WTC11 (cell line): ENCODE measurements at places on chromosomes 6 and 20. TPM values are rescaled to one million over a fixed set of nuclear protein-coding genes. Genes with fewer than 3 reads are reported as not detected.

SLC22A16 gene
- 0.34 TPM in 1 of 3 replicates, not detected in the others for total RNA-seq

MEP1A gene
- 0.09 TPM in 1 of 3 replicates, not detected in the others for total RNA-seq

SNAI1 gene
- total RNA-seq: 7.0 to 8.7 TPM (median 7.9 TPM) in 3 replicates

PLTP gene
- 109 to 135 TPM (median 133 TPM) in 3 replicates for total RNA-seq

SSTR4 gene
- total RNA-seq: not detected in 3 replicates

CALHM4 gene
- total RNA-seq: not detected in 3 replicates

- no peak for DNase-seq
These were observed 85.7 kb upstream of the TAB2 start for GRCh38 chr6:149231778-149232177.

DNA sequence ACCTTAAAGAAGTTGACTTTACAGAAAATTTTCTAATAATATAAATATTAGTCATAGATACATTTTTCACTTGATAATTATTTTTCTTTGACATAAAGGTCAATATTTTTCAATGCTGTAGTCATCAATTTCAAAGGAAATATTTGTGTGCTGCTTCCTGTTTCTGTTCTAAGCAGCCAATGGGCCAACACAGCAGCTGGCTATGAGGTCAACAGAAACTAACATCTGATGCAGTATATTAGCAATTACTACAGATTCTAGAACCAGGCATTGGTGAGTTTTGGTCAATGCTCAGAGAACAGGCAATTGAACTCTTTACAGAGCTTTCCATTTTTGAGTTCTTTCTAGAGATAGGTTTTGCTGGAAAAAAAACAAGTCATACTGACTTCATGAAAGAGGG lies 669.6 kb upstream of the NRSN1 start:
- no peak for DNase-seq

DNA sequence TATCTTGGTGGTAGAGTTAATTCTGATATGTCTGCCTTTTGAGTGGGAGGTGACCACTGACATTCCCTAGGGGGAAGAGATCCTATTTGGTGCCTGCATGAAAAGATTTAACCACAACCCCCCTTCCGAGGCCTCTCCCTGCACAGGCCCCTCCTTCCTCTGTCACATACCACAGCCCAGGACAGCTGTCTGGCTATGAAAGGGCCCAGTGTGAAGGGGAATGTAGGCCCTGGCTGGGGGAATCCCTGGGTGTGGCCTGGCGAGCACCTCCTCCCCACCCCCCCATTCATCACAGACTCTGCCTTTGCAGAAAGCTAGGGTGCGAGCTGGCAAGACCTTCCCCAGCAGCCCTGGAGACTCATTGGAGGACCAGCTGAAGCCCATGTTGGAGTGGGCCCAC lies 27.4 kb upstream of the MAPRE1 start:
- DNase-seq: no peak

DNA sequence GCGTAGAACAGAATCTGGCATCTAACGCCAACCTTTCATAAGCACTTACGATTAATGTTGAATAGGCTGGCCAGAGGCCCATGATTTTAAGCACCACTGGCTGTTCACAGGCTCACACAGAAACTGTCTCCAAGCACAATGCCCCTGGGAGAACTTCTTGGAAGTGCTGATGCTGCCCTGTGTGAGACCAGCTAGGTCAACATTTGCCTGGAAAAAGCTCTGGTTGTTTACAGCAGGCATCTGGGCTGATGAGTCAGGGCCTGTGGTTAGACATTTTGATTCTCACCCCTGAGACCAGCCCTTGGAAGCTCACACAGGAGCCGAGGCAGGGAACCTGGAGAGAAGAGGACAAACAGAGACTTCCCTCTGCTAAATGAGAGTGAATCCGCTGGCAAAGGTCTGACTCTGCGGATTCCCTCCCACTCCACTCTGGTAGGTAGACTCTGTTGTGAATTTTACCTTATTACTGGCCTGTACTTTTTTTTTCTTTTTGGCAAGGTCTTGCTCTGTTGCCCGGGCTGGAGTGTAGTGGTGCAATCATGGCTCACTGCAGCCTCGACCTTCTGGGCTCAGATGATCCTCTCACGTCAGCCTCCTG lies 6.8 kb upstream of the SULF2 start:
- DNase-seq: no peak

GRCh38 chr6:71012866-71013469 lies 56.1 kb upstream of the B3GAT2 start:
- DNase-seq: no peak

DNA sequence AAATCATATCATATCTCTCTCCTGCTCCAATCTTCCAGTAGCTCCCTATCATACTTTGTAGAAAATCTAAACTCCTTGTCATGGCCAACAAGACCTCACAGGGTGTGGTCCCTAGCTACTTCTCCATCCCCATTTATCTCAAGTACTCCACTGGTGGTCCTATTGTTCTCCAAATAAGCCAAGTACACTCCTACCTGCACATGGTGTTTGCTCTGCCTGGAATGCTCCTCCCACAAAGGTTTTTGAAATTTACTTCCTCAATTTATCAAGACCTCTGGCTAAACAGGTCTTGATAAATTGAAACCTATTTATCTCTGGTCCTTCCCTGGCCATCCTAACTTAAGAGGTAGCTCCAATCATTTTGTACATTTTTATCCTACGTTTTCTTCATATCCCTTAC lies 12.1 kb downstream of the TMX4 start:
- no peak for DNase-seq

GRCh38 chr6:63685446-63686379 lies 50.1 kb downstream of the PHF3 start:
- no peak for DNase-seq

DNA sequence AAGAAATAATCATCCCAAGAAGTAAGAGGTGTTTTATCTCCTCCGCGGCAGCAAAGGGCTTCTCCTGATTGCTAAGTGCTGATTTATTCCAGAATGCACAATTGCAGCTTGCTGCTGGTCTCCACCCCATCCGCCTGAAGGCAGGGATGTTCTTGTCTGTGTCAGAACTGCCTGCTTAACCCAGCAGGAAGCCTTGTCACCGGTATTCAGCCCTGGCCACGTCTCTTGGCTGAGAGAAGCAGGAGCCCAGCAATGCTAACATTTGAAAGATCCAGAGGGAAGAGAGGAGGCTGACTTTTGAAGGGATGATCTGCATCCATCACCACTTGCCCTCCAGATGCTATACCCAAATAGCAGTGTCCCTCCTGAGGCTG lies 4.2 kb downstream of the SCML4 start:
- DNase-seq: peak; percentile 35

DNA sequence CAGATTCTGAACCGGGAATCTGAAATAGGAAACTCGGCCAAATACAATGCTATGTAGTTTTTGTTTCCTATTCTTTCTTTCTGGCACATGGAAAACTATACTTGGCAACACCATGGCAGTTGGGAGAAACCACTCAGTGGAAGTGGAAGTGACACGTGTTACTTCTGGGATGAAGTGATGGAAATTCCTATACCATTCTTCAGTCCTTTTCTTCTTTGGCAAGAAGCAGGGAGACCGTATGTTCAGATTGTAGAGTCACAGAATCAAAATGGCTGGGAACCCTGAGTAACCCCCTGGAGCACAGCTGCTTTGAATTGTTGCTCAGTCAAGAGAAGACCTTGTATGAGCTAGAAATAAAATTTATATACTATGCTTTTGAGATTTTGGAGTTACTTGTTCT lies 18.8 kb upstream of the TINAG start:
- no peak for DNase-seq

DNA sequence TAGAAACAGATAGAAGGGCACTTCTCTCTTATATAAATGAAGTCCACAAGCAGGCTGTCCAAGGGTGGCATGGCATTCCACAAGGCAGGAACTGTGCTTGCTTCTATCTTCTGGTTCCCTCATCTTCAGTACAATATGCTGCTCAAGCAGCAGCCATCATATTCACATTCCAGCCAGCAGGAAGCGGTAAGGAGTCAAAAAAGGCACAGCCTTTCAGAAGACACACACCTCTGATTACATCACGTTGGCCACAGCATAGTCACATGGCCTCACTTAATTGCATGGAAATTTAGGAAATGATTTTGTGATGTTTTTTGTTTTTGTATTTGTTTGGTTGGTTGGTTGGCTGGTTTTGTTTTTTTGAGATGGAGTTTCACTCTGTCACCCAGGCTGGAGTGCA lies 19.0 kb downstream of the REM1 start:
- peak; percentile 68 for DNase-seq

GRCh38 chr6:40909811-40910210 lies 129.2 kb downstream of the UNC5CL start:
- DNase-seq: no peak

- DNase-seq: no peak
These were observed 11.1 kb upstream of the LSM14B start for GRCh38 chr20:62111148-62111547.

- peak; percentile 94 for DNase-seq
These were observed 69.0 kb downstream of the MOCS1 start for GRCh38 chr6:39865011-39865888.

GRCh38 chr6:77987035-77987384 lies 334.2 kb downstream of the MEI4 start:
- no peak for DNase-seq

- no peak for DNase-seq
These were observed 6.1 kb downstream of the CST5 start for GRCh38 chr20:23873370-23874015.

GRCh38 chr6:75147512-75147911 lies 58.3 kb downstream of the COL12A1 start:
- no peak for DNase-seq

DNA sequence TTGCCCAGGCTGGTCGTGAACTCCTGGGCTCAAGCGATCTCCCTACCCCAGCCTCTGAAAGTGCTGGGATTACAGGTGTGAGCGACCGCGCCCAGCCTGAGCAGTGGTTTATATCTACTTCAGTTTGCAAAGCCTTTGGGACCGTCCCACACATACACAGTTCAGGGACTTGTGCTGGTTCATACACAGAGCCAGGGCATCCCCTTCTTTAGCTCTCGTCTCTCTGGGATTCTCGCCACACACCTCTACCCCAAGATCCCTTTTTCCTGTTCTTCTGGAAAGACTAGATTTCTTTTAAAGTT lies 12.5 kb downstream of the CAP2 start:
- DNase-seq: no peak

DNA sequence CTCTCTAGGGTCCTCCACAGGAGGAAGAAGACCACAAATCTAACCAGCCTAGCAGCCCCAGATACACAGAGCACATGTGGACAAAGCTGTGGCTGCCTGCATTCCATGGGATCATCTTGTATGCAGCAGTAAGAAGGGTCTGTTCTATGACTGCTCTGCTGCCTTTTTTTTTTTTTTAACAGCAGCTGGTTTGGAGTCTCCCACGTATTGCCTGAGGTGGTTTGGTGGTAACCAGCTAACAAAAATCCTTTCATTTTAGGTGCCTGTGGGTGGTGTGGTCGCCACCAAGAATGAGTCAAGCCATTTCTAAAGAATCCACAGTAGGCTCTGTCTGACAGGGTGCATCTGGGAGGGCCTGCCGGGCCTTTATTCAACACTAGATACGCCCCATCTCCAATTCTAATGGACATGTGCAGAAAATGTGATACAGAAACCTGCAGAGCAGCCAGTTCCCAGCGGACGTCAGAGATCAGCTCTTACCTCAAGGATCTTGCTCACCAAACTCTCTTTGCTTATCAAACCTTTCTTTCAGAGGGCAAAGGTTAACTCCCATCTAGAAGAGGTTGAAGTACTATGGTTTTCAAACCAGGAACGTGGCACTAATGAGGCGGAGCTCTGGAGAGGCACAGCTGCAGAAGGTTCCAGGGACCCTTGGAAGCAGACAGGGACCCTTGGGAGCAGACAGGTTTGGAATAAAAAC lies 32.0 kb downstream of the GNAS-AS1 start:
- no peak for DNase-seq

DNA sequence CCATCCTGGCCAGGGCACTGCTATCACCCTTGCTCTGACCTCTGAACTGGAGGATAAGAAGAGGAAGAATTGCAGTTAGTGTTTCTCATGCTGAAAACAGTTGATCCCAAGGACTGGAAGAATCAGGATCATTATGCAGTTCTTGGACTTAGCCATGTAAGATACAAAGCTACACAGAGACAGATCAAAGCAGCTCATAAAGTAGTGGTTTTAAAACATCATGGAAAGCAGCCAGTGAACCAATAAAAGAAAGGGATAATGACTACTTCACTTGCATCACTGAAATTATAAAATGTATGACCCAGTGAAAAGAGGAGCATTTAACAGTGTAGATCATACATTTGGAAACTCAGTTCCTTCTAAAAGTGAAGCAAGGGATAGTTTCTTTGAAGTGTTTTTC lies 47.7 kb downstream of the DNAH8 start:
- no peak for DNase-seq

DNA sequence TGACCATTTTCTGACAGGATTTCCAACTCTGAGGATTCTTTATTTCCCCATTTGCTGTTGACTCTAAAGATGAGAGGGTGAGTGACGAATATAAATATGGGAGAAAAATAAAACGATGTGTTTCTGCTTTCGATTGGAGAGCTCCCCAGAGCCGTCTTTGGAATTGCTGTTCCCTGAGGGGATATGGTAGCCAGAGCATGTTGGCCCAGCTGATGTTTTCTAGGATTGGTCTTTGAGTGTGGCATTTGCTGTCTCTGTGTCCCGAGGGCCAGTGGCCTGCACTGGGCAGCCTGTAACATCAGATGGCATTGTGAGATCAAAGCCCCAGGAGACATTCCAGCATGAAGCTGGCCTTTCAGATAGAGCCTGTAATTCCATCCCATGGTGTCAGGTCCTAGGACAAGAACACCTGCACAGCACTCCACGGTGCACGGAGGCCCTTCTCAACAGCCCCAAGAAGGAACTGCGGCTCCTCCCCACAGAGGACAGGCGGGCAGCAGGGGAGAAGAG lies 26.7 kb downstream of the PKIG start:
- DNase-seq: no peak

- DNase-seq: peak; percentile 72
These were observed 3.1 kb downstream of the B3GALT4 start for GRCh38 chr6:33279971-33280511.

DNA sequence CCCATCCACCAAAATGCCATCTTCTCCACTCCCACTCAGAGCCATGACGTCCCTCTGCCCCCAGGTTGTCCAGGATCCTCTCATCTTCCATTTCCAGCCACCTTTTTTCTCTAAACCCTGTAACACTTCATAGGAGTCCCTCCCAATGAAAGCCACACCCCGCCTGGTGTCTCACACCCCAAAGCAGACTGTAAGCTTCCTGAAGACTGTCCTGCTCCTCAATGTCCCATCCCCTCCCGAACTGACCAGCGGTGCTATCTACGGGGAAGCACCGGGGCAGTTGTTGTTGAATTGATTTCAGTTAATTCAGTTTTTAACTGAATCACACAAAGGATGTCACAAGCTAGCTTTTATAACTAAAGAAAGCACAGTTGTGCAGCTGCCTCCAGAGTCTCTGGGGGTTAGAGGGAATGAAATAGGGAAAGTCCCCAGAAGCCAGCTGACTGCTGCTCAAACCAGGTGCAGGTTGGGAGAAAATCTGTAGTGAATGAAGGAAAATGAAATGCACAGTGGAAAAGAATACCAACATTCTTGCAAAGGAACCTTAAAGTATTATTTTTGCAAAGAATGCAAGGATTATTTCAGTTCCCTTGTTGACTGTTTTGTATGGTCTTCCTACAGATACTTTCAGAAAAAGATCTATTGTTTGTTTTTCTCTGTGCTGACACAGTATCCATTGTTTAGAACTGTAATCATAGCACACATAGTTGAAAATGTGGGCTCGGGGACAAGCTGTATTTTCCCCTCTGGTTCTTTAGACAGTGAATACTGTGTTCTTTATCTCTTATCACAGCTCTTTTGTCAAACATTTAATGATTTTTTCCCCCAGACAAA lies 222.6 kb upstream of the QKI start:
- no peak for DNase-seq

- DNase-seq: no peak
These were observed 396.8 kb upstream of the HS3ST5 start for GRCh38 chr6:114739656-114740055.
